ENCODE measurements at places on chromosomes 2 and 18.

- no peak for DNase-seq
These were observed 1615.1 kb downstream of the DPP10 start for GRCh38 chr2:116057538-116057937.

DNA sequence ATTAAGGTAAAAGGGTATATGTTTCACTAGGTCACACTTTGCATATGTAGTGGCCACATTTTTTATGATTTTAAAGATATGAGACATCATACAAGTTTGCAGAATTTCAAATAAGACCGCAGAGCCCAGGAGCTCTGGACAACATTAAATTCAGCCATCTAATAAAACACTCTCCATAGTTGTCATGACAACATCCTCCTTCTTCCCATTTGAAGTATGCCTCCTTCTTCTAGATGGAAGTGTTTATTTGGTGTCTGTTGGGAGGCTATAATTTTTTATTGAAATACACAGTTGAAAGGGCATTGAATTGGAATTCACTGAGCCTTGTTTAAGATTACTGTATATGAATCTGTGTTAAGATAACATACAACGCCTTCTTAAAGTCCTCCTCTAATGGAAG, 467.3 kb downstream of the CMPK2 start:
- DNase-seq = no peak

GRCh38 chr2:196266855-196267254, 95.5 kb upstream of the STK17B start:
- DNase-seq = no peak

DNA sequence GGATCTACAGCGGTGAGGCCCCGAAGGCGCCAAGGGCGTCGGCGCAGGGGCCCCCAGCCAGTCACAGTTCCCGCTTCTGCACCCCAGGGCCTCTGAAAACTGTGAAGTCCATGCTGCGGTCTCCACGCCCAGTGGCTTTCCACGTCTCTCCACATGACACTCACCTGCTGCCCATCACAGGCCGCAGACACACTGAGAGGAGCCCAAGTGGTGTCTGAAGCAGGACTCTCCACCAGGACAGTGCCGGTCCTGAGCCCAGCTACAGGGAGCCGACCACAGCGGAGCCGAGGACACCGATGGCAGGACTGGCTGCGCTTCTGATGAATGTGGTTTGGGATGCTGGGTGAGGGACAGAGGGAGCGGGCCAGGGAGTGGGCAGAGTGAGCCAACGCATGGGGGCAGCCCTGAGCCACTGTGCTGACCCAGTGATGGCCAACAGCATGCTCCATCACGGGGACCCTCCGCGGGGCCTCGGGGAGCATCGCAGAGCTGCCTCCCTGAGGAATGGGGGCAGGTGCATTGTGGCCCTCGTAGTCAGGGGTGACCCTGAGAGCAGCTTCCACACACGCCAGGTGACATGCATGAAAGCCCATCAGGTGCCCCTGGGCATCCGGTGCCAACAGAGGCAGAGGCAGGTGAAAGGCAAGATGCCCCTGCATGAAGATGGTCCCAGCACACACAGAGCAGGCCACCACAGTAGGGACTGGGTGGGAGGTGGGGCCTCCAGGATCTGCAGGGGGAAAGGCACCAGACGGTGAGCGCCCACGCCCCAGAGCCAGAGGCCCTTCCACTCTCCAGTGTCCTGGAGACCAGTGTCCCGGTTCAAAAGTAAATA, 116.6 kb downstream of the HDAC4 start:
- peak; percentile 1 for DNase-seq

DNA sequence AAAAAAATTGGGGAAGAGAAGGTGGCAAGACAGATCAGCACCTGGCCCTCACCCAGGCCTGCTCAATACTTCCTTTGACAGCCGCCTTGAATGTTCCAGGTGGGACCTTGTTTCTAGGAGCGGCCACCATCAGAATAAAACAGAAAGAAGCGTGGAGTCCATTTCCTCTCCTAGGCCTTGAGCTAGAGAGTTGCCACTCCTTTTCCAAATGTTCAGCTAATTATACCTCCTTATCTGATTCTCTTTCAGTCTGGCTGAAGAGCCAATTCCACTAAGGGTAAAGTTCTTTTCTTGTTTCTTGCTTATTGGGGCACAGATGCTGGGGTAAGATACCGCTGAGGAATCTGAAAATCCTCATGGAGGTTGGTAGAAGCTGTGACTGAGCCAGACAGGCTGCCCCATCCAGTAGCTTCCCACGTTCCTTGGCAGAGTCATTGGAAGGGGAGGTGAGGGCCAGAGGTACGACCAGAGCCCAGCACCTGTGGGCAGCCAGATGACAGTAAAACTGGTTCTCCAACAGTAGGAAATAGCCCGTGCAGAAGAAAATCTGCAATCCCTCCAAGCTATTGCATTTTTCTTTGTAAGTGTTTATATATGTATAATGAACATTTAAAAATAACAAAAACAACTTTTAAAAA, 51.5 kb downstream of the PLB1 start:
- no peak for DNase-seq

DNA sequence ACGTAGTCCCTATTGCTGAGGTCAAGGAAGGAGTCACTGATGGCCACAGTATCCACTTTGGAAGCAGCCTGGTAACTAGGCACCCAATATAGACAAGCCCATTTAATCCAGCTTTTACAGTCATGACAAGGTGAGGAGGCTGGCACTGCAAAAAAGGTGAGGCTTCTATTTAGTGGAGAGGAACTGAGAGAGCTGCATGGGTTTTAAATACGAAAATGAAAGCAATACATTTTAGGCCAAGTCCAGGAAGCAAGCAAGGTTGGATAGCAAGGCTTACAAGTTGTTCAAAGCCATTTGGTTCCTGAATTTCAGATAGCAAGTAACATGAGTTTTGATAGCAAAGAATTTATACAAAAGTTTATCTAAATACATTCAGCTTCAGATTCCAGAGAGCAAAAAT, 80.4 kb downstream of the SGPP2 start:
- DNase-seq = no peak

DNA sequence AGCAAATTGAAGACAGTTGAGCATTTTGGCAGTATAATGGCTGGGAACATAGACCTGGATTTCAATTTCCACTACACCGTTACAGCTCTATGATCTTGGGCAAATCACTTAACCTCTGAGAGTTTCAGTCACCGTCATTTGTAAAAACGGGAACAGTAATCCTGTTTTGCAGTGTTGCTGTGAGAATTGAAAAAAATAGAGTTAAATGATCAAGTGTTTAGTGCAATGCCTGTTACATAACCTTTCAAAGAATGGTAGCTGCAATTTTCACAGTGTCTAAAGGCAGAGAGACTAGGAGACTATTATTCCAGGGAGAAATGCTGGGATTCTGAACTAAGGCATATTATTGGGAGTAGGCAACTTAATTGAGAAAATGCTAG, 2.0 kb downstream of the AGPS start:
- no peak for DNase-seq

DNA sequence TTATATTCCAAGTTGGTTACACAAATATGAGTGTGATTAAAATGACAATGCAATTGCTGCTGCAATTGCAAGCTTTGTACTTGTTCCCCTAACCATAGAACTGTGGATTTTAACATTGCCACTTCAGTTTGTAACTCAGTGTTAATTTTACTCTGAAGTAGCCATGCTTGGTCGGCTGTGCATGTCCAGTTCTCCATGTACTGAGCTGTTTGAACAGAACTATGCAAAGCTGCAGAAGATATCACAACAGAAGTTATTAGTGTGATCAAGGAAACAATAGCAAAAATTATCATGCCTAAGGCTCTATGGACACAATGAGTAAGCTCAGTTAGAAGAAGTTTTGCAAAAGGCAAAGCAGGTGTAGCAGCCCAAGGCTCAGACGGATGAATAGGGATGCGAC, 45.3 kb downstream of the CXCR4 start:
- no peak for DNase-seq

GRCh38 chr2:232652505-232652851, 19.1 kb downstream of the EFHD1 start:
- no peak for DNase-seq

GRCh38 chr2:174611006-174611405, 13.4 kb upstream of the WIPF1 start:
- DNase-seq = no peak

DNA sequence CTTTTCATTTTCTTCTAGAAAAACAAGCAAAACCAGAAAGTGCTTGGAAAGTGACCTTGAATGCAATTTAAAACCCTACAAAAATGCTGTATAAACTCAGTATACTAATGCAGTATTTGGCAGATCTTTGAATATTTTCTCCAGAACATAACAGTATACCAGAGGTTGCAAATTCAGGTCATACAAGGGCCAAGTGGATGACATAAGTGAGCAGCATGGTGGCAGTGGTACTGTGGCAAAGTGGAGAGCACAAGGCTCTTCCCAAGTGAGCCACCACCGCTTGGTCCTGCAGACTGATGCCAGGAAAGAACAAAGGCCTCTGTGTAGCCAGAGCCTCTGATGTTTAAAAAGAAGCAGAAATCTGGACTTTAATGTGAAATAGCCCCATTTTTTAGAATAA, 33.1 kb downstream of the METTL4 start:
- DNase-seq = no peak

- DNase-seq = no peak
These were observed 81.8 kb upstream of the TGIF1 start for GRCh38 chr18:3368193-3368592.
